ENCODE measurements at places on chromosomes 2 and 18. TPM values are rescaled to one million over a fixed set of nuclear protein-coding genes. Genes with fewer than 3 reads are reported as not detected.

The EIF2AK2 gene
- total RNA-seq, result 33.2 TPM

- no peaks in the 10 kb centered on the region for H3K27me3 ChIP-seq
- no peak overlapping the region for H3K27ac ChIP-seq
- H3K4me1 ChIP-seq, result no peaks in the 10 kb centered on the region
- no peak overlapping the region for H3K4me3 ChIP-seq
- H3K36me3 ChIP-seq, result no peaks in the 10 kb centered on the region
Observed at GRCh38 chr2:71991397-71991796, 156.3 kb downstream of the CYP26B1 start.

DNA sequence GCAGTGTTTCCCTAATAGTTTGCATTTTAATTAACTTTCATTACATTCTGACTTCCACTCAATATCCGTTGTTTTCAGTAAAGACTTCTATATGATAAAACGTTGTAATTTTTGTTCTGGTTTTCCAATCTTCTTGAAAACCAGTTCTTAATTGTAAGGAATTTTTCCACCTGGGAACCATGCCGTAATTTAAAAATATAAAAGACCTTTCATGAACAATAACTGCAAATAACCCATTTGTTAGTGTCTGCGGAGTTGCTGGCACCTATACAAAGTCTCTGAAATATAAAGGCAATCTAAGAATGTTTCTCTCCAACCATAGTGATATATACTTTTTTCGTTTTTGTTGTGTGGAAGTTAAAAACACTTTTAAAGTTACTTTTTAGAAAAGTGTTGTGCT lies 7.7 kb upstream of the SATB2 start:
- H3K27ac ChIP-seq, result no peak overlapping the region
- no peaks in the 10 kb centered on the region for H3K4me1 ChIP-seq

The IL37 gene
- total RNA-seq, result not detected

The TTN gene
- 6.1 TPM for total RNA-seq

The UGT1A10 gene
- 0.16 TPM for total RNA-seq

- no peaks in the 10 kb centered on the region for H3K4me1 ChIP-seq
- no peak for ATAC-seq
- H3K4me3 ChIP-seq, result no peak overlapping the region
- H3K36me3 ChIP-seq, result no peaks in the 10 kb centered on the region
- H3K27me3 ChIP-seq, result no peaks in the 10 kb centered on the region
- H3K27ac ChIP-seq, result no peak overlapping the region
Observed at GRCh38 chr2:65655000-65655399, 222.6 kb upstream of the SPRED2 start.

DNA sequence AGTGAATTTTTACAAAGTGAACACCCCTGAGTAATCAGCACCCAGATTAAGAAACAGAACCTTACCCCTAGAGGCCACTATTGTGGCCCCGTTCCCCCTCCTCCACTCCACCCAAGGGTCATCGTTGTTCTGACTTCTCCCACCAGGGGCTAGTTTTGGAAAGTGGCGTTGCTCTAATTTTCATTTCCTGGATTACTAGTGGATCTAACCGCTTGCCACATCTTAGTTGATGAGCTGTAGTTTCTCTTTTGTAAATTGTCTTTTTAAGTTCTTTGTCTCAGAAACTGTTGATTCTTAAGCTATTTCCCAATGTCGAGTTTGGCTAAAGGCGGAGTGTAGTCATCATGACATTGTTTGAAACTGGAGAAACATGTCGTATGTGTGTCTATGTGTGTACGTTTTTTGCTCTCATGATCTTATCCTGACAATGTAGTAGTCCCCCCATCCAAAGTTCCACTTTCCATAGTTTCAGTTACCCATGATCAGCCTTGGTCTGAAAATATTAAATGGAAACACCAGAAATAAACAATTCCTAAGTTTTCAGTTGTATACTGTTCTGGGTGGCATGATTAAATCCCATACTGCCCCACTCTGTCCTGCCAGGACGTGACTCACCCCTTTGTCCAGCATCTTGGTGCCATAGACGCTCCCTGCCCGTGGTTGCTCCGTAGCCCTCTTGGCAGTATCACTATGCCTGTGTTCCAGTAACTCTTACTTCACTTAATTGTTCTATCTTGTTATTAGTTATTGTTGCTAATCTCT lies 71.0 kb upstream of the SP3 start:
- H3K4me3 ChIP-seq, result no peak overlapping the region
- ATAC-seq, result peak; percentile 38
- H3K27me3 ChIP-seq, result no peaks in the 10 kb centered on the region
- peak overlapping the region; percentile 20 for H3K27ac ChIP-seq
- no peaks in the 10 kb centered on the region for H3K36me3 ChIP-seq

The TEX44 gene
- total RNA-seq, result not detected

GRCh38 chr18:1846640-1847039 lies 724.7 kb downstream of the METTL4 start:
- H3K36me3 ChIP-seq, result no peaks in the 10 kb centered on the region
- H3K4me3 ChIP-seq, result no peak overlapping the region
- no peak overlapping the region for H3K27ac ChIP-seq

The CNDP1 gene
- total RNA-seq, result not detected

- H3K27ac ChIP-seq, result peak overlapping the region; percentile 56
- no peaks in the 10 kb centered on the region for H3K36me3 ChIP-seq
- H3K27me3 ChIP-seq, result no peaks in the 10 kb centered on the region
- no peak overlapping the region for H3K4me3 ChIP-seq
Observed at GRCh38 chr2:39568561-39569006, 97.1 kb upstream of the TMEM178A start.

The NETO1 gene
- not detected for total RNA-seq

DNA sequence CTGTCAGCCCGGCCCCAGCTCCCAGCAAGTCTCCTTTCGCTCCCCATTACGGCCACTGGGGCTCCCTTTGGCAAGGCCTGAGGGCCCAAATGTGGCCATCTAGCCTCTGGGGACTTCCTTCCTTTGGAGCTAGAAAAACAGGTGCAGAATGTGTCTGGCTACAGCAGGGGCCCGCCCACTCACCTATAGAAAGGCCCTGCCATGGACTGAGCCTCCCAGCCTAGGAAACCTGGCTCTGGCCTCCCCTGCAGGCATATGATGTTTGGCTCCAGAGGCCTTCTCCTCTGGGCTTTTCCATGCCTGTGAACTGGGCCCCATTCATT lies 55.3 kb upstream of the ALPP start:
- no peak overlapping the region for H3K27ac ChIP-seq
- ATAC-seq, result no peak
- no peaks in the 10 kb centered on the region for H3K36me3 ChIP-seq
- no peaks in the 10 kb centered on the region for H3K27me3 ChIP-seq
- no peaks in the 10 kb centered on the region for H3K4me1 ChIP-seq

GRCh38 chr18:43648002-43648401 lies 370.7 kb upstream of the SYT4 start:
- no peak for ATAC-seq
- no peak overlapping the region for H3K4me3 ChIP-seq
- no peaks in the 10 kb centered on the region for H3K36me3 ChIP-seq
- no peak overlapping the region for H3K27ac ChIP-seq
- no peaks in the 10 kb centered on the region for H3K4me1 ChIP-seq
- H3K27me3 ChIP-seq, result no peaks in the 10 kb centered on the region

The NEU4 gene
- total RNA-seq, result 0.47 TPM

- no peaks in the 10 kb centered on the region for H3K36me3 ChIP-seq
- ATAC-seq, result peak; percentile 74
- H3K4me1 ChIP-seq, result peaks cover 42% of the 10 kb centered on the region
- no peak overlapping the region for H3K4me3 ChIP-seq
- no peaks in the 10 kb centered on the region for H3K27me3 ChIP-seq
Observed at GRCh38 chr2:17643031-17643615, 102.6 kb downstream of the VSNL1 start.

GRCh38 chr2:62036761-62037250 lies 131.3 kb downstream of the COMMD1 start:
- no peak overlapping the region for H3K27ac ChIP-seq
- H3K4me1 ChIP-seq, result no peaks in the 10 kb centered on the region
- ATAC-seq, result no peak
- H3K4me3 ChIP-seq, result no peak overlapping the region

- no peak for ATAC-seq
- peak overlapping the region; percentile 81 for H3K4me3 ChIP-seq
- H3K27me3 ChIP-seq, result no peaks in the 10 kb centered on the region
- no peaks in the 10 kb centered on the region for H3K36me3 ChIP-seq
Observed at GRCh38 chr2:213149949-213150314, 1.5 kb downstream of the IKZF2 start.

- no peak for ATAC-seq
- H3K4me3 ChIP-seq, result peak overlapping the region; percentile 68
- peaks cover 59% of the 10 kb centered on the region for H3K4me1 ChIP-seq
- H3K36me3 ChIP-seq, result no peaks in the 10 kb centered on the region
Observed at GRCh38 chr2:178477443-178478129, 814 bp downstream of the FKBP7 start.

GRCh38 chr2:45438872-45439665 lies 172.0 kb downstream of the SRBD1 start:
- H3K27ac ChIP-seq, result no peak overlapping the region
- no peaks in the 10 kb centered on the region for H3K36me3 ChIP-seq
- no peak overlapping the region for H3K4me3 ChIP-seq
- no peak for ATAC-seq
